Mucosa of descending colon (tissue), 3 donors: ENCODE measurements at places on chromosomes 11 and 22. TPM values are rescaled to one million over a fixed set of nuclear protein-coding genes. Genes with fewer than 3 reads are reported as not detected.

DNA sequence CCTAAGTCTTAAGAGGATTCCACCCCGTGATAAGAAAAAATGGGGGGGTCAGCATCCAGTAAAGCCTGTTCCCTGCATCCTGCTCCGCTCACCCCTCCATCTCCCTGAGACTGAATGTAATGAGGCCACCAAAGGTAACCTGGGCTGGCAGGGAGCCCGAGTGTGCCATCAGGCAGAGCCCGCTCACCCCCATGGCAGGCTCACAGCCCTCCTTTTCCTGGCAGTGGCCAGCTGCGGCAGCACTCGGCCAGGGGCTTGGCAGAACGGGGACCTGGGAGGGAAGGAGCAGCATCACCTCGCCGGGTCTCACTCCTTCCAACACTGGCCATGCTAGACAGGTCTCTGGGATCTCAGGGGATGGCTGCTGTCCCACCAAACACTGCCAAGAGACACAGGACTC lies 64.4 kb downstream of the PRDM11 start:
- DNase-seq, result no peak

DNA sequence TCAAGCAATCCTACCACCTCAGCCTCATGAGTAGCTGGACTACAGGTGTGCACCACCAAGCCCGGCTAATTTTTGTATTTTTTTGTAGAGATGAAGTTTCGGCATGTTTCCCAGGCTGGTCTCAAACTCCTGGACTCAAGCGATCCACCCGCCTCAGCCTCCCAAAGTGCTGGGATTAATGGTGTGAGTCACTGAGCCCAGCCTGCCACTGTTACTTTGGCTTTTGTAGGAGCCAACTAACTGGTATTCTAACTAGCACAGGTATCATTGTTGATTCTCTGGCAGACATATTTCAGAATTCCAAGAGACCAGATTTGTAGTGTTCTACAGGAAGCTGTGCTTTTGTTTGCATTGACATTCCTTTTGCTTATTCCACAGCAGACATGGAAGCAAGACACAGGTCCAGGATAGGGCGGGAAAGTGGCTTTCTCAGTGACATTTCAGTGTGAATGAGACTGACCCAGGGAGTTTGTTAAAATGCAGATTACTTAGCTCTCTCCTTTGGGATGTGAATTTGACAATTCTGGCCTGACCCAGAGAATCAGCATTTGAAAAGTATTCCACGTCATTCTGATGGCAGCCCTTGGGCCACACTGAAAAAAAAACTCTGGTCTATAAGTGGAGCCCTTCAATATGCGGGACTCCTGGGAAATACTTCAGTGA lies 52.2 kb upstream of the PAX6 start:
- DNase-seq, result no peak

DNA sequence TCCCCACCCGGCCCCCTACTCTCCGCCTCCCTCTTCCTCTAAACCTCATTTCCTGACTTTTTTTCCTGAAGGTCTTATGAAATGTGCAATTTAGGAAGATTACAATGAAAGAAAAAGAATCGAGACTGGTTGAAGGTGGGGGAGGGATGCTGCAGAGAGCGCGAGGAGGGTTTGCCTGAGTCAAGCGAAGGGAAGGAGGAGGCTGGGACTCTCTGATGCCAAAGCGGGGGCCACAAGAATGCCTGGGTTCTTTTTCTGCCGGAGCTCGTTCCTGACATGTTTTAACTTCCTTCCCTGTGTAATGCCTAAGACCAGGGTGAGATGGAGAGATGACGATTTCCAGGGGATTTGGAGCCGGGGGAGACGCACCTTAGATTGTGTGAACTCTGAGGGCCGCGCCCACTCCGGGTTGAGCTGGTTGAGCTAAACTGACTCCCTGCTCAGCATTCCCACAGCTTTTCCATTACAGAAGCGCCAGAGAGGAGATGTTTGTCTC lies 270.5 kb upstream of the SORL1-AS1 start:
- DNase-seq, result no peak

GRCh38 chr11:88814076-88814475 lies 251.7 kb downstream of the GRM5 start:
- no peak for DNase-seq

DNA sequence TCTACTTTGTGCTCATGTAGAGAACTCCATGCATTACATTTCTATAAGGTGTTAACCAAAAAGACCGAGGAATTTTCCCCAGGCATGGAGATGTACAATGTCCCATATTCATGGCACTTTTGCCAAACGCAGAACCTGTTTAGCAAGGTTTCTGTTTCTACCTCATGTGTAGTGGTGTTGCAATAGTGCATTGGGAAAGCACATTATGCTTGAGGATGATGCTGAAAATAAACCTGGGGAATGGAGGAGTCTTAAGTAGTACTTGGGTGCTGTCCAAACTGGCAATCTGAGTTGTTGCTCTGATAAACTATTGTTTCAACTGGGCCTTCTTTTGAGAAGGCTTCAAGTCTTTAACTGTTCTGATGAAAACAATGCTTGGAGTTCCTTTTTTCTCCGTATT lies 11.5 kb upstream of the MUC15 start:
- DNase-seq, result no peak

DNA sequence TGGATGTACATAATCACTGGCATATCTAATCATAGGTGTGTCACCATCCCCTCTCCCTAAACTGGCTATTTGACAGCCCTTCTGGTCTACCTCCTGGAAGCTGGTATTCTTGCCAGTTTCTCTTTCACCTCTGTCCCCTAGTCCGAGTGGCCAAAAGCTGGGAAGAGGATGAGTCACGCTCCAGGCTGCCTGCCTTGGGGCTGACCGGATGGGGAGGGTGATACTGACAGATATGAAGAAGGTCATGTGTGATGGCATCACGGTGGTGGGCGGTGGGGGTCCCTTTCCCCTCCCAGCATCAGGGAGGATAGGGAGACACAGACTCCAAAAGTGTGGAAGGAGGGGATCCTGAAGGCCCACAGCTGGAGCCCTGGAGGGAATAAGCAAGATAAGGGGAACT lies 4.8 kb downstream of the OAF start:
- peak; percentile 56 for DNase-seq

- DNase-seq, result peak; percentile 53
Measured at GRCh38 chr22:24107661-24108060, 73.6 kb upstream of the SUSD2 start.

GRCh38 chr11:47768101-47768612 lies 1.0 kb upstream of the FNBP4 start:
- peak; percentile 74 for DNase-seq

DNA sequence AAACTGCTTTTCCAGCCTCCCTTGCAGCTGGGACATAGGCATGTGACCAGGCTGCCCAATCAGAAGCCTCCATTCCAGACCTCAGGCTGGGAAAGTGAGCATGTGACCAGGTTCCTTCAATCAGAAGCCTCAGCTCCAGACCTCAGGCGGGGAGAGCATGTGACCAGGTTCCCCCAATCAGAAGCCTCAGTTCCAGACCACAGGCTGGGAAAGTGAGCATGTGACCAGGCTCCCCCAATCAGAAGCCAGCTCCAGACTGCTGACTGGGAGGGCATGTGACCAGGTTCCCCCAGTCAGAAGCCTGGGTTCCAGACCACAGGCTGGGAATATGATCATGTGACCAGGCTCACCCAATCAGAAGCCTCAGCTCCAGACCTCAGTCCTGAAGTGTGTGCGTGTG lies 11.7 kb upstream of the IL2RB start:
- peak; percentile 38 for DNase-seq

DNA sequence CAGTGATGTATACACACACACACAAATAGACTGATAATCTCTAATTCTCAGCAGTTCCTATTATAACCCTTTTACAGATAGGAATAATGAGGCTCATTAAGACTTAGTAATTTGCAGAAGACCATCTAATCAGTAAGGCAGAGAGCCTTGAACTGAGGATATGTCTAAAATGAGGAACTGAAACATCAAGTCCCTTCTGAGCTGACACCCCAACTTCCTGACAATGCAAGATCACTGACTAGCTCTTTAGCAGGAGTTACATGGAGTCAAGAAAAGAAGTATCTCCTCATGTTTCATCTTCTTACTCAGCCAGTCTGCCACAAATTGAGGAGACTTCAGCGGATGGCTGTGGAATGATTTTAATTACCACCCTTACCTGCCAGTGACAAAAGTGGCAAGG lies 193.0 kb downstream of the MSANTD4 start:
- no peak for DNase-seq

Gene TLCD5
- 0.51 TPM for total RNA-seq

Gene TOB2
- total RNA-seq, result 47.3 TPM

Gene MAJIN
- not detected for total RNA-seq

Gene KRTAP5-7
- 0.27 TPM for total RNA-seq

Gene TSPAN4
- total RNA-seq, result 9.2 TPM

Gene PLAAT5
- total RNA-seq, result 0.20 TPM
